Hypothalamus (tissue), 51 donors: ENCODE measurements at places on chromosomes 6 and 20.

GRCh38 chr20:44849703-44850102 lies 35.8 kb upstream of the YWHAB start:
- DNase-seq: no peak

- DNase-seq: no peak
Observed at GRCh38 chr6:44621846-44622245, 234.3 kb downstream of the CDC5L start.

DNA sequence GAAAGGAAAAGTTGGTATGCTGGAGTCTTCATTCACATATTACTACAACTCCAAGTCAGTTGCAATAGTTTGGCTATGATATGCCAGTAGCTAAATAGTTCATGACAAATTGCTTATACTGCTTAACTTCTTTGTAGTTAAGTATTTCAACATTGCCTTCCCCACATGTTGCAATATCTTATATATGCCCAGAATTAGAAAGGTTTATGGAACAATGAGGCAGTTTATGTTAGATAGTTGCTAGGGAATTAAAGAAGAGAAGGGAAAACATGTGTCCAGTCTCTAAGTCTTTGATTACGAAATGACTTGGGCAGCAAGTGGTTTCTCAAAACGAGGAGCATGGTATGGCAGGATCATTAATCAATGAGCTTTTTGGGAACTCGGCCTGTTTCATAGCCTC lies 145.8 kb downstream of the PLCB4 start:
- DNase-seq: no peak

DNA sequence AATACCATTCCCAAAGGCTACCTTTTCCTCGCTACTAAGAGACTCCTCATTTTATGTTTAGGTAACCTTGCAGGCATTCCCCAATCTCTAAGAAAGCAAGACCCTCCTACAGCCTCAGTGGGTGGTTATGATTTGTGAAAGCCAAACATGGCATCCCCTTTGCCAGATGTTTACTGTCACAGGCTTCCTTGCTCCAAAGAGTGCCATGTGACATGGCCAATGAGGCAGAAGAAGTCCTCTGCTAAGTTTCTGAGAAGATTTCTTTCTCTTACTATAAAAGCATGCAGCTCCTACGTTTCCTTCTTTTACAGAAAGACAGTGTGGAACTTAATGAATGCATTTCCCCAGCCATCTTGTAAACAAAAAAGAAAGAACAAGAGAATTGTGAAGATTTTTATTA lies 688.2 kb downstream of the TBC1D32 start:
- DNase-seq: no peak

DNA sequence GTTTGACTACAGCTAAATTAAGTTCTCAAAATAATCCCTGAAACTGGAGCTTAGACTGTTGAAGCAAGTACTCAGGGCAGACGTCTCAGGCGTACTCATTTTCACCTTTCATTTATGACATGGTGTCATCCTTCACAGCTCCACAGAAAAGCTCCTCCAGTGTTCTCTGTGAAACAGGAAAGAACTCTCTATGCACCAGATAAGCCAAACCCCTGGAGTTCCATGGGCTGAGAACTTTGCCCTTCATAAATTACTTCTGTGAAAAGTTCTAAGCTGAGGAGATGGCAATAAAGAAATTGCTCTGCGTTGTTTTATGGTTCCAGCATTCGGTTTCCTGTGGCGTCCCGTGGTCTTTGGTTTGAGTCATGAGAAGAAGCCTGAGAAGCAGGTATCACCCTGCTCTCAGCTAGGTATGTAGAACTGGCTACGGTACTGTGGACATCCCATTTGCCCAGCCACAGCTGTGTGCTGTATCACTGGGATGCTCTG lies 20.2 kb upstream of the RREB1 start:
- no peak for DNase-seq

GRCh38 chr20:41411391-41411847 lies 44.8 kb upstream of the EMILIN3 start:
- no peak for DNase-seq
